Activated T-helper 1 cell treated with anti-CD3 and anti-CD28 coated beads, Interleukin-12 subunit alpha, Interleukin-12 subunit beta, Interleukin-2, Interleukin-4 antibody, amounts not matched to agents 30 ng/mL and 10 ng/mL and 1 ng/mL, durations not matched to agents 14 hours and 24 hours and 36 hours (primary cell): ENCODE measurements at places on chromosomes 3 and 15. TPM values are rescaled to one million over a fixed set of nuclear protein-coding genes. Genes with fewer than 3 reads are reported as not detected.

DNA sequence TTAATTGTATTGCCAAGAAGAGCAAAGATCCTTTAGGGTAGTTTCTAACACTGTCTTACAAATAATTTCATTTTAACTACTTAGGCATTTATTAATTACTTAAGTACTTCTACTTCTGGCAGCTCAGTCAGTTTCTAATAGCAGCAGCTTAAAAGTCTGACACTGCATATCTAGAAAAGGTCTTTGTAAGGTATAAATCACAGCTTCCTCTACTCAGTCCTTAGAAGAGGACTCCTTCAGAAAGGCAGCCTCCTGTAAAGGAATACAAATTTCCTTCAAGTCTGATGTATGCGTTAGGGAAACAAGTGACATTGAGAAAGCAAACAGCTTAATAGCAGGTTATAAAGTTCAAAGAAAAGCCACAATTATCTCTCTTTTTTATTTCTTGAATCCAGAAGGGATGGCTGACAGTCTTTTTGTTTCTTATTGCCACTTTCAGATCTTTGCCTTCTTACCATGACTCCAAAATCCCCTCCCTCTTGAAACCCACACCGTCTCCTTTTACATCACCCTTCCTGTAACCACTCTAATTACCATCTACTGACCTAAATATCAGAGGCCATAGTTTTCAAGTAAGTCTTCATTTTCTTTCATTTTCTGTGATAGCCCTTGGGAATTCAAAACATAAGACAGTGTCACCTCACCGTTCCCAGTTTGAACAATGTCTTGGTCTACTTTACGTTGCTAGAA lies 109.5 kb downstream of the CGGBP1 start:
- no peaks in the 10 kb centered on the region for H3K36me3 ChIP-seq
- no peak overlapping the region for H3K4me3 ChIP-seq
- no peak overlapping the region for H3K27ac ChIP-seq
- peaks cover 5% of the 10 kb centered on the region for H3K27me3 ChIP-seq
- no peaks in the 10 kb centered on the region for H3K4me1 ChIP-seq

OSTN gene
- total RNA-seq = not detected in 2 replicates

GRCh38 chr3:34109846-34110245 lies 311.4 kb downstream of the PDCD6IP start:
- no peak overlapping the region for H3K27ac ChIP-seq
- no peaks in the 10 kb centered on the region for H3K36me3 ChIP-seq
- no peaks in the 10 kb centered on the region for H3K4me1 ChIP-seq
- no peak for DNase-seq

GRCh38 chr3:114879059-114880031 lies 267.7 kb downstream of the ZBTB20 start:
- DNase-seq = no peak
- H3K4me3 ChIP-seq = no peak overlapping the region
- H3K27ac ChIP-seq = no peak overlapping the region
- H3K27me3 ChIP-seq = no peaks in the 10 kb centered on the region

DNA sequence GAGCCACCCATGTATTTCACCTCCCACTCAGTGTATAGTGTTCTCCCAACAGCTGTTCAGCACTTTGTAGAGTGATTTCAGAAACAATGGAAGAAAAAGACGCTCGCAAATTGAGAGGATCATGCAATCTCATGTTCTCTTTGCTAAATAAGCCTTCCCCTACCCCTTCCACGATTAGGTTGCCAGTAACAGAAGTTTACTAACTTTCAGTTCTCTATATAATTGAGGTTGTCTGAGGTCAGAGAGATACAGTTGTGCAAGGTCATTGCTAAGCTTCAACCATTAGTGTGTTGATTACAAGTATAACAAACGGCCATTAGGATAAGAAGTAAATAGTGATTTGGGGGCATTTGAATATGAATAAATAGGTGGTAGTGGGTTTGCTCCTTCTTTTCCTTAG lies 99.6 kb downstream of the TUSC7 start:
- no peaks in the 10 kb centered on the region for H3K4me1 ChIP-seq
- H3K27ac ChIP-seq = no peak overlapping the region
- H3K4me3 ChIP-seq = no peak overlapping the region
- H3K36me3 ChIP-seq = no peaks in the 10 kb centered on the region
- no peaks in the 10 kb centered on the region for H3K27me3 ChIP-seq

MASP1 gene
- not detected in 2 replicates for total RNA-seq

GRCh38 chr3:145017959-145018358 lies 1046.3 kb downstream of the DIPK2A start:
- no peak overlapping the region for H3K27ac ChIP-seq
- no peak for DNase-seq
- H3K27me3 ChIP-seq = no peaks in the 10 kb centered on the region
- no peaks in the 10 kb centered on the region for H3K36me3 ChIP-seq

- peaks cover 23% of the 10 kb centered on the region for H3K4me1 ChIP-seq
- H3K27ac ChIP-seq = no peak overlapping the region
- no peak for DNase-seq
- H3K4me3 ChIP-seq = no peak overlapping the region
- H3K27me3 ChIP-seq = no peaks in the 10 kb centered on the region
- H3K36me3 ChIP-seq = no peaks in the 10 kb centered on the region
These were observed 55.3 kb downstream of the BBX start for GRCh38 chr3:107578091-107578490.

DNA sequence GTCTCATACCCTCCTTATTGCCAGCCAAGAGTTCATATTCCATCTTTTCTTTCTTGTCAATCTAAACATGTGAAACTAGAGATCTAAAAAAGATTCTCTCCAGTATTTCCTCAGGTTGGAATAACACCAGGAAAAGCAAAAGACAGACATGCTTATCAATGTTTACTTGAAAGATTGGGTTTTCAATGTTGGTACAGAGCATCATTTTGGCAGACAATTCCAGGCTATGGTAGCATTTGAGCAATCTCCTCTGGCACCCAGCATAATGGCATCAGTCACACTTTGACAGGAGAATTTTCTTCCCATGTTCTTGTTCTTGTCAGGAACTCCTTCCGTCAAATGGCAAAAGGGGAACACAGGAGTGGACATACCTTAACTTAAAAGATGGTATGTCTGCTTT lies 61.0 kb upstream of the RARB start:
- H3K4me1 ChIP-seq = no peaks in the 10 kb centered on the region
- H3K27me3 ChIP-seq = no peaks in the 10 kb centered on the region
- no peak for DNase-seq
- no peak overlapping the region for H3K27ac ChIP-seq
- H3K36me3 ChIP-seq = no peaks in the 10 kb centered on the region
- no peak overlapping the region for H3K4me3 ChIP-seq

CALML4 gene
- 12.1 and 13.1 TPM in 2 replicates for total RNA-seq

GRCh38 chr15:82183121-82184031 lies 79.2 kb downstream of the EFL1 start:
- no peaks in the 10 kb centered on the region for H3K27me3 ChIP-seq
- H3K4me1 ChIP-seq = no peaks in the 10 kb centered on the region
- peaks cover under 1% of the 10 kb centered on the region for H3K36me3 ChIP-seq
- H3K27ac ChIP-seq = no peak overlapping the region
- DNase-seq = no peak

ZBBX gene
- total RNA-seq = not detected in 2 replicates
